ENCODE measurements at places on chromosomes 16 and 17.

DNA sequence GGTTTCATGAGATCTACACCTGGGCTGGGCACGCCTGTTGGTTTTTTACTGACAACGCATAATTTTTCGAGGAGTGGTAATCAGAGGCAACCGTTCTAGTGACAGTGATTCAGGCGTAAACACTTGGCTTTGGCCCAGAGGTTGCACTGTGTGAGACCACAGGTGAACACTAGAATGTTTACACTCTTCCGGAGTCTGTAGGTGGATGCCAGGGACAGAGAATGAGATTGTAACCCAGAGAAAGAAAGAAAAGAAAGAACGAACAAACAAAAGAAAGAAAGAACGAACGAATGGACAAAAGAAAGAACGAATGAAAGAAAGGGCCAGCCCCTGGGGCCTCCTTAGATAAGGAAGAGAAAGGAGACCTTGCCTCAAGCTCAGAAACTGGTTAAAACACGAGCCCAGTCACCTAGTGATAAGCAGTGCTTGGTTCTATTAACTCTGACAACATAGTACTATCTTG is 113.2 kb downstream of the PRKCB start:
- DNase-seq: peak; percentile 63

GRCh38 chr17:66960613-66961012 is 3.9 kb upstream of the CACNG4 start:
- DNase-seq: no peak

- no peak for DNase-seq
Measured at GRCh38 chr17:40500709-40501108, 714 bp downstream of the TNS4 start.

DNA sequence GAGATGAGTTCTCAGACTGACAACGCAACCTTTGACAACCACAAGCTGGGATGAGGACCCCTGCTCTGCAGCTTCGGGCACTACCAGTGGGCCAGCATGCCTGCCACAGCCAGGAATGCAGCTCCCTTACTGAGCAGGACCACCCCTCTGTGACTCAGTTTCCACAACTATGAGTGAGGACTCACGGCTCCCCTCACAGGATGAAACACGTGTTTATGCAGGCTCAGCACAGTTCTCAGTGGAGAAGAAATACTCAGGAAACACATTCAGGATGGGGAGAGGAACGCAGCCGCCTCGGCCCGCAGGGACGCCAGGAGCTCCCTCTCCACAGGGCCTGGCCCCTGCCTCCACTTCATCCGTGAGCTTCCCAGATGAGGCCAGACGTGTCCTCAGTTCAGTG is 14.1 kb downstream of the DNASE1 start:
- no peak for DNase-seq

DNA sequence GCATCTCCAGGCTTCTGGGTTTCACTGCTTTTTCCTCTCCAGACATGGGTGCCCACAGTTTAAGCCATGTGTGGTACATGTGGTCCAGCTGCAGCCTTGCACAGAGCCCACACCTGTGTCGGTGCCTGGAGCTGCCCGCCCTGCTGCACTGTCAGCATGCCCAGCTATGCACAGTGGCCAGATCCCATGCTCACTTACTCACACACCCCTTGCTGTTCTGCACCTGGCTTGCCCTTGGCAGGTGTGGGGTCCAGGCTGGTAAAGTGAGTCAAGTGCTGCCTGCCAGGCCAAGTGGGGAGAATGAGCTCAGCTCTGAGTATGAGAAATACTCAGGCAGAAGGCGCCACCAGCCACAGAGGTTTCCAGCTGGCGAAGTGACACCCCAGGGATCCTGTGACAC is 739.9 kb downstream of the CDH11 start:
- DNase-seq: no peak

DNA sequence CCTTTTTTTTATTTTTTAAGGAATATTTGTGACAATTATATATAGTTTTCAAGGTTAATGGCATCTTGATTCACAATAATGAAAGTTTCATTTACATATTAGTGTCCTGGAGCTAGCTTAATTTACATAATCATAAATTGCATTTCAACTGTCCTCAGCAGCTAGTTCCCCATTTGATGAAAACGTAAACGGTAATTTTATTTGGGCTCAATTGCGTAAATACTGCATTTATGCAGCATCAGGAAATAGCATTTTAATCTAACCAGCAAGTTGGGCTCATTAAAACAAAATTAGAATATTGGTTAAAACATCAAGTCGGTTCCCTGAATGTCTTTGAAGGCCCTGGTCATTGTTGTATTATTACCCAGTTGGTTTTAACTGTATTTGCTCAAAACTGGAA is 136.8 kb upstream of the CDH5 start:
- DNase-seq: no peak

DNA sequence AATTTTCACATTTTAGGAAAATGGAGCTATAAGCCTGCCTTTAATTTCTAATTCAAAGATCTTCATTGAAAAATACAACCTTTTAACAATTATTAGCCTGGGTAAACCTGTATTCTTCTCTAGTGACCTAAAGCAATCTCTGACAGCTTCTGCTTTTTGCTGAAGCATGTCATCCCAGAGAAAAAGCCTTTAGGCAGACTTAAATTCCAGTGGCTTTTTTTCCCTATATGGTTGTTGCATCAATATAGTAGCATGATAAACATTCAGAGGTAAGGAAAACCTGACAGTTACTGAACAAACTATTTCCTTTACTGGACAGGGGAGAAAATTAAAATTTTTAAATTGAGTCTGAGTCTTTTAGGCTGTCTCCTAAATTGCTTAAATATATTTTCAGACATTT is 7.8 kb upstream of the EVI2A start:
- DNase-seq: no peak

- DNase-seq: no peak
Measured at GRCh38 chr16:8346294-8346693, 244.0 kb downstream of the TMEM114 start.

DNA sequence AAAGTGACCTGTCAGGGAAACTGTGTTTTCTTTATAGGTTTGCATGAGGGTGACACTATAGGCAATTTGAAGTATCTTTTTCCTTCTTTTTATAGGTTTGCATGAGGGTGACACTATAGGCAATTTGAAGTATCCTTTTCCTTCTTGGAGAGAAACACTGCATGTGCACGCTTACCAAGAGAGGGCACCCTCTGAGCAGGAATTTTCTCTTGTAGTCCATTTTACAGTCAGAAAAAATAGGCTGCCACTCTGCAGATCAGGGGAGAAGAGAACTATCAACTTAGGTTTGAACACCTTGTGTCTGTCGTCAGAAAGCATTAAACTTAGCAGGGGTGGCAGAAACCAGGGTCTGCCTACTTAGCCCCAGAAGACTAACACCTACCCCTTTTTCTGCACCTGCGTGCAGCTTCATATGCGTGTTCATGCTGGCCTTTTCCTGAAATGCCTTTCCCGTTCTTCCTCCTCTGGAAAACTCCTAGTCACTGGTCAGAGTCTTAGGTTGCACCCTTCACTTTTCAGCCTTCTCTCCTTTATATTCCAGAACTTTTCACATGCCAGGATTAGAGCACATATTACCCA is 16.4 kb upstream of the SMIM36 start:
- no peak for DNase-seq

DNA sequence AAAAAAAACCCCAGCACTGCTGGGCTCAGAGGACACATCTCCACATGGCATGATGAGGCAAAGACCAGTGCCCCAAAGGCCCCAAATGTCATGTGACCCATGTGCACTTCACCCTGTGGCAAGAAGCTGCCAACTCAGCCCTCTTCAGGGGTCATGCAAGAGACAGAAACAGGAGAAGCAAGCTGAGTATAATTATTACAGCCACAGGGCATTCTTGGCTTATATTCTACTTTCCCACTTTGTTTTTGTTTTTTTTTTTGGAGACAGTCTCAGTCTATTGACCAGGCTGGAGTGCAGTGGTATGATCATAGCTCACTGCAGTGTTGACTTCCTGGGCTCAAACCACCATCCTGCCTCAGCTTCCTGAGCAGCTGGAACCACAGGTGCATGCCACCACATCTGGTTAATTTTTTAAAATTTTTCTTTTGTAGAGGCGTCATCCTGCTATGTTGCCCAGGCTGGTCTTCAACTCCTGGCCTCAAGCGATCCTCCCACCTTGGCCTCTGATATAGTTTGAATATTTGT is 32.7 kb upstream of the LITAF start:
- DNase-seq: peak; percentile 10

DNA sequence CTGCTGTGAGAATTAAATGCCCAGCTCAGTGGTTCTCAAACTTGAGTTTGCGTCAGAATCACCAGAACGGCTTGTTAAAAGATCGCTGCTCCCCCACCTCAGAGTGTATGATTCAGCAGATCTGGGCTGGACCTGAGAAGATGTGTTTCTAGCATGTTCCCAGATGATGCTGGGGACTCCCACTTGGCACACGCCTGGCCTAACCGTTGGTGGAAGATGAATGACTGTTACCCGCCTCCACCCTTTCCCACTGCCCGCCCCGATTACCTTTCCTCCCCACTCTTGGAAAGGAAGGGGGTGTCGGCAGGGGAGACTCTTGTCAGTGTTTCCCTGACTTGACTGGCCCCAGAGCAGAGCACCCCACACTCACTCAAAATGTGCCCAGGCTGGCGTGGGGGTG is 29.3 kb upstream of the ABCC3 start:
- DNase-seq: no peak

DNA sequence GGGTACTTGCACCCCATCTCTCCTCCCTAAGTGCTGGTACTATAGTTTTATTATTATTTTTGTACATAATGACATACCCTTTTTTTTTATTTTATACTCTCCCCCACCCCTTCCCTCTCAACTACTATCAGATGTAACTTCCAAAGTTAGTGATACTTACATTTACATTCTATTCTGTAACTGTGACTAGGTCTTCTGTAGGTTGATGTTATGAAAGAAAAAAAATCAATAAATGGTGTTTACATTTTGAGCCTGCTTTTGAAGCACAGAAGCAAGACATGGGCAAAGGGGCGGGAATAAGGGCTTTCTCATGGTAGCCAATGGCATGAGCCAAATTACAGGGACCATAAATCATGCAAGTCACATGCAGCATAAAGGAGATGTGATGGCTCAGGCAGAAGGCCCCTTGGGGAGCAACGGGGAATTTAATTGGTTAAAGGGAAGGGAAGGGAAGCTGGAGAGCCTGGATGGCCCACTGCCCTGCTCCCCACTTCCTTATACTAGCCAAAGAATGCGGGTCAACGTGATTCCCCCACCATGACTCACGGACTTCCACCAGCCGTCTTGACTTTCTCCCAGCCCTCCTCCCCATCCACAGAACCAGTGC is 2.4 kb upstream of the ACSF2 start:
- no peak for DNase-seq

- no peak for DNase-seq
Measured at GRCh38 chr17:67813803-67814180, 11.5 kb upstream of the BPTF start.

- DNase-seq: peak; percentile 24
Measured at GRCh38 chr17:18921912-18922451, 30.0 kb upstream of the SLC5A10 start.

DNA sequence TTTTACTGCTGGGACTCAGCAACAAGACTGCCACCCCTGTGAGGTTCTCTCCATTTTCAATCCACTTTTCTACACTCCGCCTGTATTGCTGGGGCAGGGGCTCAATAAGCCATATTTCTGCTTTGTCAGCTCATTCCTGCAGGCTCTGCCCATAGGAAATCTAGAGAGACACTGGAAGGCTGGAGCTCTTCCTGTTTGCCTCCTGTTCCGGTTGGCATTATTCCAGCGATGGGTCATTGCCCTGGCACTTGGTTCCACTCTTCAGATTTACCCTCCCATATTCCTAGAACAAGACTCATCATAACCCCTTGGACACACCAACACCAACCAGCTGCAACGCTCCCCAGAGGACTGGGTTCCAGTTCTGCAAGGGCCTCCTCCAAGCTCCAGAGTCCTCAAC is 210.4 kb downstream of the CA10 start:
- DNase-seq: no peak

DNA sequence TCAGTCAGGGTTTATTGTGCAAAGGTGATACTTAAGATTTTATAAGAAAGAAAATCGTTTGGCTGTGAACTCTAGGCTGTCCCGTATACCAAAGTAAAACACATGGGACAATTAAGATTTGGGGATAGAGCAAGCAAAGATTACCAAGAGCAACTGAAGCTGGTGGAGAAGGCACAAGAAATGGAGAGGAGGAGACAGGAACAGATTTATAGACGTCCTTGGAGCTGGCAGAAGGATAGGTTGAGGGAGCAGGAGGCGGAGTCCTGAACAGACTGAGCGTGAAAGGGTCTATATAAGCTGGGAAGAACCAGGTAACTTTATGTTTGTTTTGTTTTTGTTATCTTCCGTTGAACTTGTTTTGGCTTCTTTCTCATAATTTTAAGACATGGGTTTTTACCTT is 3.8 kb downstream of the TNRC6C start:
- no peak for DNase-seq

DNA sequence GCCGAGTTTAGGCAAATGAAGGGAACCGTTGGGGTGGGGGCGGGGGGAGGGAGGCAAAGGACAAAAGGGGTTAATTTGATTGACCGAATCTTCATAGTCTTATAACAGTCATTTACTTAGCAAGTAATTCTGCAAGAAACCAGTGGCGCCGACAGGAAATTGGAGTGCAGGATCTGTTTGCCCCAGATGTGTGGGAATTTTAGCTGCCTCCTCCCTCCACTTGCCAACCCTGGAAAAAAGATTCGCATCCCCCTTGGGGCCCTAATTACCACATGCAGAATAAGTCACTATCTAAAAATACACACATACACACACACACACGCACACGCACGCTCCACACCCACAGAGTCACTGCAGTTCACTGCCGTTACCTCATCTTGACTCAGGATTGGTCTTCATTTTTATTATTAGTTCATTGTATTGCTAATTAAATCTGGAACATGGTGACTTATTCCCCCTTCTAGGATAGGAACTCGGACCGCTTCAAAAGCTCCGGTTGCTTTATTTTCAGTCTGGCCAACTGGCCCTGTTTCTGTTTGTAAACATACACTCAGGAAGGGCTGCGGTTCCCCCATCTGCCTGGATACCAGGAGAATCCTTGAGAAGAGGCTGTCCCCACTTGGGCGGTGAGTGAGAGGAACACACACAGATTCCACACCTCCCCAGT is 241.6 kb upstream of the SALL1 start:
- no peak for DNase-seq
